ENCODE measurements at places on chromosomes 3 and 15. TPM values are rescaled to one million over a fixed set of nuclear protein-coding genes. Genes with fewer than 3 reads are reported as not detected.

Gene SLC4A7
- total RNA-seq, result 96.6 TPM

Gene PPP1R14D
- not detected for total RNA-seq

Gene CORO2B
- total RNA-seq, result under 0.01 TPM

Gene TNFSF10
- 24.6 TPM for total RNA-seq

Gene POPDC2
- total RNA-seq, result 0.26 TPM

Gene SNURF
- total RNA-seq, result 4.7 TPM

Gene MYO5A
- total RNA-seq, result 29.5 TPM

Gene DUOXA1
- 54.5 TPM for total RNA-seq

Gene ARHGAP11A
- total RNA-seq, result 1.1 TPM

Gene PRR20G
- total RNA-seq, result not detected

Gene STRIT1
- not detected for total RNA-seq

Gene ANKRD34C
- total RNA-seq, result not detected

Gene CLDN11
- total RNA-seq, result 4.2 TPM

Gene NR1I2
- total RNA-seq, result not detected

Gene ZBED2
- total RNA-seq, result 8.2 TPM

Gene LRRC3B
- total RNA-seq, result not detected

Gene CSTA
- total RNA-seq, result 107 TPM

Gene SAXO2
- total RNA-seq, result 0.38 TPM

Gene CFAP91
- not detected for total RNA-seq

Gene SYNPR
- not detected for total RNA-seq

Gene ANKRD28
- total RNA-seq, result 55.9 TPM

Gene FBXL2
- total RNA-seq, result 9.1 TPM

Gene EPHA3
- total RNA-seq, result under 0.01 TPM

Gene KCNH8
- not detected for total RNA-seq

Gene ALDH1A2
- 0.79 TPM for total RNA-seq

Gene CD276
- total RNA-seq, result 14.5 TPM

Gene KLHL6
- under 0.01 TPM for total RNA-seq

Gene BMF
- 1.4 TPM for total RNA-seq

Gene GRM2
- total RNA-seq, result under 0.01 TPM

Gene SNTN
- not detected for total RNA-seq

Gene TOPAZ1
- total RNA-seq, result not detected

Gene DUOX2
- total RNA-seq, result 1.1 TPM

Gene KPNA1
- 28.4 TPM for total RNA-seq

Gene MLH1
- 28.7 TPM for total RNA-seq

Gene FRMD5
- total RNA-seq, result 2.0 TPM

Gene ERICH6
- under 0.01 TPM for total RNA-seq

Gene STARD9
- 0.64 TPM for total RNA-seq

Gene CACNA2D2
- total RNA-seq, result not detected

Gene ZXDC
- total RNA-seq, result 23.3 TPM

Gene TPRG1
- 1.6 TPM for total RNA-seq

Gene SPRED1
- 15.6 TPM for total RNA-seq

Gene THRB
- 9.0 TPM for total RNA-seq

Gene GABRR3
- total RNA-seq, result not detected

Gene TMEM62
- total RNA-seq, result 22.5 TPM

Gene SPESP1
- total RNA-seq, result 4.2 TPM

Gene HDC
- total RNA-seq, result not detected

Gene SEMA3F
- 35.5 TPM for total RNA-seq

Gene OR5K1
- not detected for total RNA-seq

Gene LRRN1
- 0.26 TPM for total RNA-seq

Gene ADAMTS7
- 0.51 TPM for total RNA-seq

Gene CASR
- total RNA-seq, result not detected

Gene GLDN
- total RNA-seq, result 0.13 TPM

Gene GP9
- total RNA-seq, result not detected

Measured in bronchial epithelial cell (primary cell).